Activated CD4-positive, CD25-positive, alpha-beta regulatory T cell treated with anti-CD3 and anti-CD28 coated beads, Interleukin-2, amount 50 U/mL, for 24 hours (primary cell): ENCODE measurements at places on chromosomes 7 and 10.
A peak's percentile ranks its signal among the peaks of the same experiment; 100 is the strongest.

DNA sequence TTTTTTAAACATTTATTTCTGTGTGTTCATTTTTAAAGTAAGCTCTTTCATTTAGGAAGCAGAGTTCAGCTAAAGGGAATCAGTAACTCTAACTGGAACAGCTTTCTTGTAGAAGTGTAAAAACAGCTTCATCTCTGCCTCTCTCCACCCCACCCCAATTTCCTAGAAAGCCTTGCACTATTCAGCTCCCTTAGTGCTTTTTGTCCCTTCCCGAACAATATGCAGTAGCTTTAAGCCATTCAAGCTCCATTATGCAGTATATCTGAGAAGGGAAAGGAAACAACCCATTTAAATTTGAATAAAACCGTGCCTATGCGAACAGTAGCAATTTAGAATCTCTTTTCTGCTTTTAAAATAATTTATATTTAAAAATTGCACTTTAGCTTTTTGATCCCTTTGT lies 134.5 kb downstream of the TRIL start:
- ATAC-seq = no peak

- no peak for ATAC-seq
Observed at GRCh38 chr10:128914681-128915080, 552.4 kb upstream of the MGMT start.

DNA sequence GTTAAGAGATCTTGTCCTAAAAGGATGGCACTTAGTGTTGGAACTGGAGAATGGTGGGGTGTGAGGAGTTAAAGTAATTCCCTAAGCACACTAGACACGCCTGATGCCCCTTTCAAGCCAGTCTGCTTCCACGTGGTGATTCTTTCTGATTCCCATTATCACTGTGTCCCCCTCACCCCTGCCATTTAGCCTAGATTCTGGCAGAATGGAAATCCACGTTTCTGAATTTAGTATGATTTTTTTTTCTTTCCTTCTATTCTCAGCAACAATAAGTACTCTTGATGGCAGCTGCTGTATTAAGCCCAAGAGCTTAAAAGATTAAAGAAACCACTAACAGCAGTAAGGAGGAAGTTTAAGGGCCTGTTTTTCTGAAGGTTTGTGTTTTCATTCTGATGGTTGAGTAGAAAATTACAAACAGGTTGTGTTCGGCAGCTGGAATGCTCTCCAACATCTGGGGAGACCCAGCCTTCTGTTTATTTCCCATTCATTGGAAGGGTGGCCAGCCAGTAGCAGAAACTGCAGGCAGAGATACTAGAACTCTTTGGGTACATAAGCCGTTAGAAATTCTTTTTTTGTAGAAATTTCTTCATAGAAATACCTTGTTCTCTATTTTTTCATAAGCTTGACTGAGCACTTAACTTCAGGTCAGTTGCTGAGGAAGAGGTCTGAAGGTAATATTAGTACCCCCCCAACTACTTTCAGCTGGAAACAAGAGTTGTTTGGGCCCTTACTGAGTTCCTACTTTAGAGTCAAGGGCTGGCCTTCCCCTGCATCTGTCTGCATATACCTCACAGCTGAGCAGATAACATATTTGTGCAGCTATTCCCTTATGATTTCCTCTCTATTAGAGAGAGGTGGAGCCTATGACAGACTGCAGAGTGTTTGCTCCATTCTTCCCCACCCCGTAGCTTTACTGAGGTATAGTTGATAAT lies 355.1 kb downstream of the AUTS2 start:
- no peak for ATAC-seq

DNA sequence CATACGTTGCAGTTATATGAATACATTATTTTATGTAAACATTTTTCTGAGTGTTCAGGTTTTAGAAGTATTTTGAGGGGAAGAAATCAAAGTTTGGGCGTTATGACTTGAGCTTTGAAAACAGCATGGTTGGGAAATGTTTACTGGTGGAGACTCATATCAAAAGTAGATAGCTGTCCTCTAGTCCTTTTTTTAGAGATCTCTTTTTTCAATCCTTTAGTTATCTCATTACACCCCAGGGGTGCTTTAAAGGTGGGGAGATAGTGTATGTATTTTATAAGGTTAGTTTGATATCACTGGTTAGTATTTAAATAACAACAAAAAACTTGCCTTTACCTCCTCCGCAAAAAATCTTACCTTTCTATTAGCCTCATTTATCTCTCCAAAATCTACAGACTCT lies 2.3 kb downstream of the DMTF1 start:
- no peak for ATAC-seq

DNA sequence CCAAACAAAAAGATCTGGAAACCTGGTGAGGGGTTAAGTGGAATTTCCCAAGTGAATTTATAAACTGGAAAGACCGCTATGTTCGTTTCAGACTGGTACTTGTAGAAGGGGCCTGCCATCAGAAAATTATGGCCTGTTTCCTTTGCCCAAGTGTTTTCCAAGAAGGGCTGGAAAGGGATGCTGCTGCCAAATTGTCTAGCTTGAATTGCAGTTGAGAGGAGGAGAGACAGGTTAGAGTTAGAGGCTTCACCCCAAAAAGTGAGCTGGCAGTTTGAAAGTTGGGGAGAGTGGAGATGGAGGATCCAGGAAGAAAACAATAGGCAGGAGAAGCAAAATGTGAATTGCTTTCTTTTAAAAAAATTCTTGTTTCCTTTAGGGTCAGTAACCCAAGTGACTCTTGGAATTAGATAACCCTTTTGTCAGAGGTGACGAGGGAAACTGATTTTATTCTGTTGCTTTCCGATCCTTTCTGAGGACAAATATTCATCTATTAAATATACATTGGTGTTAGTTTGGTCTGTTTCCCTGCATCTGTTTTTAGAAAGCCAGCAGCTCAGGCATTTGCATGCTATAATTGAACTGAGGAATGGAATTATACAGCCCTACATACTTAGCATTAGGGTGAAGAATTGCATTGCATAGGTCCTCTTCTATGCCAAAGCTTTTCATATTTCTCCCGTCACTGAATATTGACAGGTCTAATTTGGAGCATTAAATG lies 82.5 kb upstream of the PRR15 start:
- ATAC-seq = no peak

DNA sequence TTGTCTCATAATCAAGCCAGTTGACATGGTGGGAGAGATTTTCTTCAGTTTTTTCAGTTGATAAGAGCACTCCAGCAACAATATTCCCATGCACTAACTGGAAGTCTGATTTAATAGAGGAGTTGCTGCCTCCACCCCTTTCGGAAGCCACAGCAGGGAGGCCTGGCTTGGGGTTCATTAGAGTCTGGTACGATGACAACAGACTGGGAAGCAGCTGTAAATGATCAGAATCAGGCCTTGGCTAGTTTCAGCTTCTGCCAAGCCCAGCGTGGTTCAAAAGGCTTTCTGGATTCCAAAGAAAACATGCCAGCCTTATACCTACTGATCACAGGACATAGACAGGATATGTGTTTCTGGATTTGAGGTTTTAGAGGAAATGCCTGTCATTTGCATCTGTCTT lies 274.0 kb downstream of the CSTF2T start:
- no peak for ATAC-seq

GRCh38 chr10:17037910-17038309 lies 91.7 kb downstream of the CUBN start:
- no peak for ATAC-seq

GRCh38 chr7:96169439-96169838 lies 152.5 kb downstream of the SLC25A13 start:
- no peak for ATAC-seq

DNA sequence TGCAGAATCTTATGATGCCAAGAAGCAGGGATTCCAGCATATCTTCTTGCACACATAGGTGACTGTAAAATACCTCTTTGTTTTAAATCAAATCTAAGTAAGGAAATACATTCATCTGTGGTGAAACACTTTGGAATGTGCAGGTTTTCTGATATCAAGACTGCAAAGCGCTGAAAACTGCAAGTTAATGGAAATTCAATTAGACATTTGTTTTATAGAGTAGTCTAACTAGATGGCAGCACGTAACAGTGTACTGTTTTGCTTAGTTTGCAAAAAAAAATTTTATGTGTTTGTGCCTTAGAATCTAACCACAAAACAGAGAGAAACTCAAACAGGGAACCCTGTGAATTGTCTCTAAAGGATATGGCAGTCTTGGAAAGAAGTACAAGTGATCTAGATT lies 259.2 kb downstream of the HDAC9 start:
- no peak for ATAC-seq

DNA sequence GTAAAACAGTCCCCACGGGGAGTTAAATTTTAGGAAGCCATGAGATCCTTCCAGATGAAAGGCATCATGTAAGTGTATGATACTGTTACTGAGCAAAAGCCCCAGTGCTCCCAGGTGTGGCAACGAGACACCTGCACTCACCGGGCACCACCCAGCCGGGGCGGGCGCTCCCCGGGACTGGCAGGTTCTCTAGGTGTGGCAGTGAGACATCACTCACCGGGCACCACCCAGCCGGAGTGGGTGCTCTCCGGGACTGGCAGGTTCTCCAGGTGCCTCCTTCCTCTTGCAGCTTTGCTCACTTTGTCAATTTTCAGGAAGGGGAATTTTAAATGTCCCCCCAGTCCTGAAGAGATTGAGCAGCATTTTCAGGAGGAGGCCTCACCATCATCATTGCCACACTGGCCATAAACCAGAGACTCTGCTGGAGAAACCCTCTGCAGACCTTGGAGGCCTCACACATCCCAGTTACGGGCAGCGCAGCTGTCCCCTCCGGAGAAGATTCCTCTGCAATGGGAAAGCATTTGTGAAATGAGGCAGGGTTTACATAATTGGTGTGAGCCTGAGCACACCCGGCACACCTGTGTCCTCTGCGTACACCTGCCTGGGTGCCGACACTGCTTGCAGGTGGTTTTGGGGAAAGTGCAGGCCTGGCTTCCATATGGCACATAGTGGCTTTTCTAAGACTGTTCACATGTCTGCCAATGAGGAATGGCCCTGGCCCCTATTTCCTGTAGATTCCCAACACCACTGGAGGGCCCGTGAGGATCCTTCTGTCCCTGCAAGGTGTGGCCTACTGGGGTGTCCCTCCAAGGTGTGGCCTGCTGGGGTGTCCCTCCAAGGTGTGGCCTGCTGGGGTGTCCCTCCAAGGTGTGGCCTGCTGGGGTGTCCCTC lies 191.4 kb downstream of the EBF3 start:
- no peak for ATAC-seq

GRCh38 chr7:47346377-47346914 lies 235.5 kb downstream of the TNS3 start:
- ATAC-seq = no peak

GRCh38 chr10:90288391-90288933 lies 569.4 kb downstream of the HTR7 start:
- ATAC-seq = no peak

GRCh38 chr7:68440866-68441265 lies 1157.4 kb upstream of the AUTS2 start:
- no peak for ATAC-seq

DNA sequence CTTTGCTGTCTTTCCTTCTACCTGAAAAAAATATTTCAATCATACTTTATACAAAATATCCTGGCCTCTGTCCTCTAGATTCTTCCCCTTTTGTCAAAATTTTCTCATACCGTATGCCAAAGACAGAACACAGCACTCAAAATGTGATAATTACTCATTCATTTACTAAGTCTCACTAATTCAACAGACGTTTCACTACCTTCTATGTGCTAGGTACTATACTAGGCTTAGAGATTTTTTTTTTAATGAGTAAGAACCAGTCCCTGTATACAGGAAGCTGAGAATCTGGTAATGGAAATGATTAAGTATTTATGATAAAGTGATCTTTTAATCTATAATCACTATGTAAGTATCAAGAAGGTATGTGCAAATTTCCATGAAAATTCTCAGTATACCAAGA lies 128.0 kb downstream of the ELAPOR2 start:
- ATAC-seq = peak; percentile 73

- ATAC-seq = no peak
Observed at GRCh38 chr10:17536221-17536620, 81.0 kb downstream of the HACD1 start.

- no peak for ATAC-seq
Observed at GRCh38 chr10:12512332-12513002, 163.1 kb downstream of the CAMK1D start.

DNA sequence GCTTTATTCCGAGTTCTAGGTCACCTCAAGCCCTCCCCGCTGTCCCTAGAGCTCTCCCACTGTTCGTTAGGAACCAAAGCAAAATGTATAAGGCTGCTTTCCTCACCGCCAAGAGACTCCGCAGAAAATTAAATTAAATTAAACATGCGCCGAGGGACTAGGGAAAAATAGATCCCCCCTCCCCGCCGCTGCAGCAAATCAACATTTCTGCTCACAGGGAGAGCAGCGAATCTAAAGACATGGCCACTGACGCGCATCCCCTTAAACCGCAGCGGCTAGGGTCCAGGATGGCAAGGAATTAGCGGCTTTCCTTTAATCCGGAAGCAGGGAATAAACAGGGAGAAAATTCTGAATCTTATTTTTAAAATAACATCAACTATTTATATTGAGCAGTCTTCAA lies 7.6 kb downstream of the SP8 start:
- no peak for ATAC-seq
